NCI-H2227 treated with DMSO at 0.1 percent for 48 hours (cell line): ENCODE measurements at places on chromosomes 2 and 18.

- no peak for DNase-seq
Observed at GRCh38 chr2:75484840-75485239, 75.9 kb downstream of the EVA1A start.

GRCh38 chr18:78976765-78977636 lies 2.6 kb upstream of the SALL3 start:
- no peak for DNase-seq

DNA sequence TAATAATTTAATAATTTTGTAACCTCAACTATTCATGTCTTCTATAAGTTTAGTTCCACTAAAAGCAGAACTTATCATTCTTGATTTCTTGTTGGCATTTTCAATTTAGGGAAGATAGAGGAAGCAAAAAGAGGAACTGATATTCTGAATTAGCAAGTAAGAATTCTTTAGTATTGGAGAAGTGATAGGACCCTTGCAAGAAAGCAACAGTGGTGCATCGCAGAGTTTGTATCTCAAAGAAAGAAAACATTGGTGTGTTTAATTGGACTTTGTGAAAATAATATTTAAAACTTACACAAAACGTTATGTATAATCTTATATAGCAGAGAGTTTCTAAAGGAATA lies 36.5 kb upstream of the TNFRSF11A start:
- no peak for DNase-seq

DNA sequence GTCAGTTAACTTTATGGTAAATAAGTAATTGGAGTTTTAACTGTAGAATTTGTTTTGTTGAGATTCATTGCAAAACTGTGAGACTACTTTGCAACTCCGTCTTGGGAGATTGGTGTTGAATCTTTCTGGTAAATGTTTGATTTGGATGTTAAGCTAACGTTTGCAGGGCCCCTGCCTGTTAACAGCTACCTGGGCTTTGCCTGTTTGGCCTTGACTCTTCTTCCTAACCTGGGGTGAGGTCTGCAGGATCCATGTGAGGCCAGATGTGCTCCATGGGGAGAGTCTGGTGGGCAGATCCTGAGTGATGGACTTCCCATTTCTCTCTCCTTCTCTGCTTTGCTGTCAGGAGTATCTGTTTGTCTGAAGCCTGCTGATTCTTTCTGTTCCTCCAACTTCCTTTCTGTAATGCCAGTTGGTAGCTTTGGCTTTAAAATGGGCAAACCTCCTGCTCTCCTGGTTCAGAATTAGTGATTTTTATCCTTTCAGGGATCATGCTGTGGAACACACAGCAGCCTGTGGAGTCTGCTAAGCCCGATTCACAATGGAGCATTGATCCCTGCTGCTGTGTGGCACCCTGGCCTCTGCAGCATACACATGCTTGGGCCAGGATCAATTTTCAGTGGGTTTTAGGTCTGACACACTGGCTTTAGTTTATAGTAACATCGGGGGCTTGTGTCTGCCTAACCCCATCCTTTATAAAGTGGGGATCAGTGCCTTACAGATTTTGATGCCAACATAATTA lies 36.3 kb downstream of the PTPRM start:
- no peak for DNase-seq

DNA sequence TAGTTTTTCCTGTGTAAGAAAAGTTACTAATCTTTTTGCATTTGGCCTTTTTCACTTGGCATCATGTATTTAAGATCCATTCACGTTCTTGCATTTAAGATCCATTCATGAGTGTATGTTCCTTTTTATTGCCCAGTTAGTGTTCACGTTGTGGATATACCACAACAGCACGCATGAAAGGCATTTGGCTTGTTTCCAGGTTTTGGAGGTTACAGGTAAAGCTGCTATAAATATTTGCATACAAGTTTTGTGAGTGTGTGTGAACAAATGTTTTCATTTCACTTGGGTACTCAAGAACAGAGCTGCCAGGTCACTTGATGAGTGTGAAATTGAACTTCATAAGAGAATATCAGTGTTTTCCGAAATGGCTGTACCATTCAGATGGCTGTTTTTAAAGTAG lies 121.2 kb downstream of the CCBE1 start:
- no peak for DNase-seq

GRCh38 chr2:38098421-38099098 lies 22.6 kb upstream of the CYP1B1 start:
- DNase-seq: no peak

DNA sequence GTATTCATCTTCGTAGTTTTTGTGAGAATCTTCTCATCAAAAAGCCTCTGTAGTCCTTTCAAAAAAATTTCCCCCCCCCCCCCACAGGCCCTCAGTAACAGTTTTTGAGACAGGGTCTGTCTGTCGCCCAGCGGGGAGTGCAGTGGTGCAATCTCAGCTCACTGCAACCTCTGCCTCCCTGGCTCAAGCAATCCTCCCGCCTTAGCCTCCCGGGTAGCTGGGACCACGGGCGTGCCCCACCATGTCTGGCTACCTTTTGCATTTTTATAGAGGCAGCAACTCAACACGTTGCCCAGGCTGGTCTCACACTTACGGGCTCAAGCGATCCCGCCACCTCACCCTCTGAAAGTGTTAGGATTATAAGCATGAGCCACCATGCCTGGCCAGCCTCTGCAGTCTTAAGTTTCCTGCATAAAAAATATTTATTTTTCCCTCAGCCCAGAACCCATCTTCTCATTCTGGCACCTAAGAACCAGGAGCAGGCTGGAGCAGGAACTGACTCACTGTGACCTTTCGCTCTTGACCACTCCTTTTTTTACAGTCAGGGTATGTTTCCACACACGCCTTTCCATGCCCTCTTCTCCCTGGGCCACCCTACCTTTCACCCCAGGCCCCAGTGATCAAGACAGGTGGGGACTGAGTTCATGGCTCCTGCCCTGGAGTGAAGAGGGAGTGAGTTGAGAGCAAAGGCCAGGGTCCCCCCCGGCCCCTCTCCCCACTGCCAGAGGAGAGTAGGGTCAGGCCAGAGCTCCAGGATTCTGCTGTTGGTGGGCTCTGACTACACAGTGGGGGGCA lies 32.5 kb upstream of the NT5DC4 start:
- no peak for DNase-seq

DNA sequence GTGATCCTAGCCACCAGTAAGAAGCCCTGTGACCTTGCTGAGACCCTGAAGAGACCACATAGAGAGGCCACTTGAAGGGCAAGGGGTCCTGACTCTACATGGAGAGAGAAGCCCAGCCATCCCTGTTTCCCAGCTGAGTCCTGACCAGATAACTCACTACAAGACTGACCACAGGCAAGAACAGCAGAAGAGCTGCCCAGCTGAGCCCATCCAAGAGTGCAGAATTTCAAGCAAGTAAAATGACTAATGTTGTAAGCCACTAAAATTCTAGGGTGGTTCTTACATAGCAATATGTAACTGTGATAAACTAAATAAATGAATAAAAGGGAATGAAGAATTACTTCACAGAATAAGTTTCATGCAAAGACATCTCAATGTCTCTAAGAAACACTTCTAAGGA lies 58.4 kb upstream of the WIPF1 start:
- DNase-seq: no peak

DNA sequence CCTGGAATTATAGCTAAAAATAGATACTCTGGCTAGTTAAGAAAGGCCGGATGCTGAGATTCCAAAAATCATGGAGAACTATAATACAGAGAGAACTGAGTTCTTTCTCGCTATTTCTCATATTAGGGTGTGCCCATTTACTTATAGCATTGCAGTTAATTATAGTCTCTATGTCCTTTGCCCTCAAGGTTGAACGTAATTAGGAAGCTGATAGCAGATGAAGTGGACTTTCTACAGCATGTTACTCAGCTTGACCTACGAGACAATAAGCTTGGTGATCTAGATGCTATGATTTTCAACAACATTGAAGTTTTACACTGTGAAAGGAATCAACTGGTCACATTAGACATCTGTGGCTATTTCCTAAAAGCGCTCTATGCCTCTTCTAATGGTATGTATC lies 187.4 kb downstream of the PHLPP1 start:
- no peak for DNase-seq

DNA sequence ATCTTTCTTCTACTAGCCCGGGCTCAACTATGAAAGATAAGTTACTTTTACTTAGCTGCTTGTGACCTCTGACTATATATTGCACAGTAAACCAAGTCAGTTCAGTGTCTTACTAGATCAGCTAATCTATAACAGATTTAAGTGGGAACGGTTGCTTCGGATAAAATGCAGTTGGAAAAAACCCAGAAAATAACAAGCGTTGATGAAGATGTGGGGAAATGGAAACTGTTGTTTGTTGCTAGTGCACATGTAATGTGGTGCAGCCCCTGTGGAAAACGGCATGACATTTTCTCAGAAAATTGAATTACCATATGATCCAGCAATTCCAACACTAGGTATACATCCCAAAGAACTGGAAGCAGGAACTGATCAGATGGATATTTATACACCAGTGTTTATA lies 248.5 kb downstream of the PRKCE start:
- DNase-seq: no peak

DNA sequence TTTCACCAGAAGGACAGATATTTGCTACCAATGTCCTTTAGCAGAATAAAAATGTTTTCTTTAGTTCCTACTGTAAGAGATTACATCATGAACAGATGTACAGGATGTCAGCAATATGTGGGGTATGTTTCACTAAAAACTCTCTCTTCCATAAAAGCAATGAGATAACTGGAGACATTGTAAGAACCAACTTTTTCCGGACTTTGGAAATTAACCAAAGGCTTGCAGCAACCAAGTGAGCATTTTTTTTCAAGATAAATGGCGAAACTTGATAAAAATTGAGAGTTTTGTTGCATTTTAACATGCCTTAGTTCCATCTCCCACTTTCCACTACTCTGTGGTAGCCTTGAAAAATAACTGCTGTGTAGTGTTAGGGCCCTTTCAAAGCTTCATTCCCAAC lies 429.8 kb upstream of the CDH2 start:
- DNase-seq: no peak

GRCh38 chr18:70931942-70932814 lies 643.3 kb downstream of the SOCS6 start:
- no peak for DNase-seq

GRCh38 chr2:202335791-202336467 lies 40.2 kb upstream of the BMPR2 start:
- no peak for DNase-seq

DNA sequence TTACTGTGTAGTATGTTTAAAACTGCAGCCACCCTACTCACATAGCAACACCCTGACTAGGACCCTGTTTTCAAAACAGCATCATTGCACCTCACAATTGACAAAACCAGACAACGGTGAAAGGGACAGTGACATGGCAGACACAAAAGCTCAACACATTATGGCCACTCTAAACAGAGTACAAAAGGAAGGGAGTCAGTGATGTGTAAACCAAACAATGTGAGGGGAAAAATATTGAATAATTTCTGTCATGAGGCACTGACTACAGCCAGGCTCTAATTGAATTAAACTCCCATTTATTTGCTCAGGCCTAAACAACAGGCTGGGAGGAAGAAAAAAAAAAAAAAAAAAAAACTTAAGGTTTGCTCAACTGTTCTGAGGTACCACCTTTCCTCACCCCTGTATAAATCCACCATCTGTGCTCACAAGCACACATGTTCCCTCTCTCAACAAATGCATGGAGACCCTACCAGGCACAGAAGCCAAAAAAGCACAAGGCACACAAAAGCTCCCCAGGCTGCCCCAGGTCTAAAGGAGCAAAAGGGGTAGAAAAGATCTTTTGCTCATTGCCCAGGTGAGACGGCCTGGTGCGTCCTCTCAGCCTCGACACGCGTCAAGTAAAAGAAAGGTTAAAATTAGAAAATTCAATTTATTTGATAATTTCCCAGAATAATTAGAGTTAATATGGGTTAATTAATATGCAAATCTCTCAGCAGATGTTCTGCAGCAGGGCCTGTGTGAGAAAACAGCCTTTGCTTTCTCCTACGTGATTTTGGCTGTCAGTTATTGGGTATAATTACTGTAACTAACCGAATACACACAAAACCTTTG lies 80.9 kb downstream of the ZEB2 start:
- no peak for DNase-seq

GRCh38 chr2:71788601-71789240 lies 335.4 kb downstream of the DYSF start:
- no peak for DNase-seq

- peak; percentile 80 for DNase-seq
Observed at GRCh38 chr2:10124538-10125045, 2.1 kb downstream of the RRM2 start.

DNA sequence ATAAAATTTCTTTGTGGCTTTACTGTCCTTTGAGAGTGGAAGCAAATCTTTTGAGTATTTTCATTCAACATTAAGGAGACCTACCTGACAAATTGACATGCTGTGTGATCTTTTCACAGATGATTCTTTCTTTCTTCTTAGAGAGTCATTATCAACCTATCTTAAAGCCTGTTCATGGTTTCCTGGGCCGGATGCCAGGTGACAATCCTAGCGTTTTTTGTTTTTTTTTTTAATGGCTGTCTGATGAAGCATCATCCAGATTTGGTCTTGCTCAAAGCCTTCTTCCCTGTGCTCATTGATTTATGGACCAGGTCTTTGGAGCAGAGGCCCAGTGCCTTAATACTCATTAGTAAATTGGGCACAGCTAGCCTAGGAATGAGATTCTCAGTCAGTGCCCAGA lies 9.8 kb upstream of the MGAT5 start:
- DNase-seq: no peak

DNA sequence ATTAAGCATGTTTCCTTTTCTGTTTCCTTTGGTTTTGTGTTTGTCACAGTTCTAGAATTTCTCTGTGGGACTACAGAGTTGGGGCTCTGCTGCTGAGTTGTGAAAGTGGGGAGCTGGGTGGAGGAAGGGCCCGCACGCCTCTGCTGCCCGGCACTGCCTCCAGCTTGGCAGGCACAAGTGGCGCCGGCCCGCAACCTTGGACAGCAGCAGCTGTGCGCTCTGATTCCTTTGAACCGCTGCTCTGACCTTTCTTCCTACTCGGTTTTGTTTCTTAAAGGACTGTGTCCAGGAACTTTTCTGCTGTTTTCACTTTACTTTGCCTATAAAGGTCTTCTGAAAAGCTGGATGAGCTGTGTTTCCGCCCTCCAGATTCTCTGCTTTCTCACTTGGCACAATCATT lies 137.6 kb upstream of the ALPP start:
- no peak for DNase-seq

GRCh38 chr2:68980956-68981355 lies 6.5 kb downstream of the GKN1 start:
- no peak for DNase-seq

DNA sequence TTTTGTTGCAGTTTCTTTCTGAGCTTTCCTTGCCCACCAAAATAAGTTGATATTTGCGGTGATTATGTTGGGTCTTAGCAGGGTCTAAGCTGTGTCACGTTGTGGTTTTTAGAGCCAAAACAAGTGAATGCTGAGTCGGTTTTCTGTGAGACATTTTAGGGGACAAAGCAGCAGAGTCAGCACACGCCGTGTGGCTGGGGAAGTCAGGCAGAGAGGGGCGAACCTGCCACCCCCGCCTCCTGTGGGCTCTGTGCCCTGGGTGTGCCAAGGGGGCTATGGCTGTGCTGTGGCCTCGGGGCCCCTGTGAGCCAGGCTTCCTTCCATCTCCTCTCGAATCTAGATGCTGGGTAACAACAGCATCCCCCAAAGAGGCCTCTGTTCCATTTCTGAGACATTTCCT lies 30.8 kb upstream of the TMEM87B start:
- no peak for DNase-seq

GRCh38 chr2:108583903-108584520 lies 49.7 kb downstream of the LIMS1 start:
- DNase-seq: peak; percentile 61
